Natural killer cell (primary cell): ENCODE measurements at places on chromosomes 3 and 15.

- DNase-seq, result no peak
Measured at GRCh38 chr15:95377258-95377852, 953.1 kb upstream of the NR2F2 start.

GRCh38 chr3:46541835-46542234, 24.3 kb downstream of the LRRC2 start:
- no peak for DNase-seq

GRCh38 chr3:134312873-134313846, 61.1 kb downstream of the AMOTL2 start:
- no peak for DNase-seq

DNA sequence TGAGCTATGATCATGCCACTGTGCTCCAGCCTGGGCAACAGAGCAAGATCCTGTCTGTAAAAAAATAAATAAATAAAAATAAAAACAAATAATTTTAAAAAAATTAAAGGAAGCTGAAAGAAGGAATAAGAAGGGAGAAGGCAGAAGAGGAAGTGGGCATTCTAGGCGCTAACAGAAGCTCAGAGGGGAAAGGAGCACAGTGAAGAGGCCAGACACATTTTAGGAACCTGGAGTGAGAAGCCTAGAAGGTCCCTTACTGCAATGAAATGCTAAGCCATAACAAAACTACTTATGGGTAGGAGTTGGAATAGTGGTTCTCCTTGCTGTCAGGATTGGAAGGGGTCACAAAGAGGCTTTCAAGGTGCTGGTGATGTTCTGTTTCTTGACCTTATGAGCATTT, 64.0 kb downstream of the ITGB5 start:
- no peak for DNase-seq

GRCh38 chr3:138567403-138567802, 26.7 kb downstream of the CEP70 start:
- DNase-seq, result no peak

- no peak for DNase-seq
Measured at GRCh38 chr3:142857056-142857455, 31.8 kb downstream of the PCOLCE2 start.

- DNase-seq, result no peak
Measured at GRCh38 chr3:88912294-88912877, 195.0 kb upstream of the EPHA3 start.

- DNase-seq, result no peak
Measured at GRCh38 chr15:62483814-62484213, 318.7 kb upstream of the C2CD4B start.

GRCh38 chr3:185645596-185646381, 59.7 kb downstream of the SENP2 start:
- DNase-seq, result no peak

DNA sequence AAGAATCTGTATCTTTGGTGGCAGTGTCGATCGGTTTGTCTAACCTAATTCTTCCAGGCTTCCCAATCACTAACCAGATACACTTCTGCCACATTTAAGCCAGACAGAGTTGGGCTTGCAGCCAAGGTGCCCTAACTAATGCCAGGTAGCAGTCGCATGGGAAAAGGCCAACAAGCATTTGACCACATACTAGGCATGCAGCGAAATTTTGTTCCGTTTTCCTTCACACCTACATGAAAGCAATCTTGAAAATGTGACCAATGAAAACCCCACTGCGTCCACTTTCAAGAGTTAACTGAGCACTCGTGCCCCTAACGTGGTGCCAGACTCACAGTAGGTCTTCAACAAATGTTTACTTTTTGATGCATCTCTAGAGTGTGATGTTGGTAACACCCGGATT, 192.2 kb upstream of the TPM1 start:
- no peak for DNase-seq

GRCh38 chr3:22862111-22862510, 341.0 kb upstream of the UBE2E2 start:
- DNase-seq, result no peak

DNA sequence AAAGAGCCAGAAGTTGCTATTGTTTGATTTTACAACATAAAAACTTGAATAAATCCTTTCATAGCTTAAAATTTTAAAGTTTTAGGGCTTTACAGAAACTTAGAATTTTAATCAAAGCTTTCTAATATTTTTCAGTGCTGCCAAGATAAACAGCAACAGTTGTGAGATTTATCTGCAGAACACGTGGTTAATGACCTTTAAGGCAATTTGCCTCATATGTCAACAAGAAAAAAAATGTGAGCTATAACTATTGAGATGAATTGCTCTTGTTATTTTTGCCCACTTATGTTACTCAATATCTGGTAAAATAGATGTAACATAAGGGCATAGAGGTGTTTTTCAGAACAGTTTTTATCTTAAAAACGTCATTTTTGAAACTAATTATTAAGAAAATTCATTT, 96.7 kb upstream of the NECTIN3 start:
- DNase-seq, result no peak

- DNase-seq, result no peak
Measured at GRCh38 chr3:10508619-10509260, 3.4 kb upstream of the ATP2B2 start.

DNA sequence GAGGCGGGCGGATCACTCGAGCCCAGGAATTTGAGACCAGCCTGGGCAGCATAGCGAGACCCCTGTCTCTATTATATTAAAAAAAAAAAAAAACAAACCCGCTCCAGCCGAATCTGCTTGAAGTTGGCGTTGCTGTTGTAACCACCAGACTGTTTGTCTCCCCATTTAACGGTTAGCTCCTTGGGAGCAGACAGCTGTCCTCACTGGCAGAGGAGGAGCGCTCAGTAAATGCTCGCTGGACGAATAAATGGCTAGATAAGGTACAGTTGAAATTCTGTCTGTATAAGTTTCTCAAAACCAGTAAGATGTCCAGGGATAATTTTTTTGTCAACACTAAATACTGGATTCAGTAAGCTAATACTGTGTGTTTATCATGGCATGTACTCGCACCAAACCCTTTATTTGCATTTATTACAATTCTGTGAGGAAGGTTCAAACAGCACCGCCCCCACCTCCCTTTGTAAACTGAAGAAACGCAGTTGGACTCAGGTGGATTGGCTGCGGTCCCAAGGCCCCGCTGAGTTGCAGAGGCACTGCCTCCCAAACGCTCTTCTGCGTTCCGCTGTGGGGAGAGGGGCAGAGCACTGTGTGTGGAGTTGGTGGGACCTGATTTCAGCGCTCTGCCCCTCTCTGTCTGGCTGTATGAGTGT, 1.1 kb downstream of the RCCD1 start:
- DNase-seq, result no peak

- no peak for DNase-seq
Measured at GRCh38 chr3:172319595-172319994, 128.7 kb downstream of the GHSR start.

DNA sequence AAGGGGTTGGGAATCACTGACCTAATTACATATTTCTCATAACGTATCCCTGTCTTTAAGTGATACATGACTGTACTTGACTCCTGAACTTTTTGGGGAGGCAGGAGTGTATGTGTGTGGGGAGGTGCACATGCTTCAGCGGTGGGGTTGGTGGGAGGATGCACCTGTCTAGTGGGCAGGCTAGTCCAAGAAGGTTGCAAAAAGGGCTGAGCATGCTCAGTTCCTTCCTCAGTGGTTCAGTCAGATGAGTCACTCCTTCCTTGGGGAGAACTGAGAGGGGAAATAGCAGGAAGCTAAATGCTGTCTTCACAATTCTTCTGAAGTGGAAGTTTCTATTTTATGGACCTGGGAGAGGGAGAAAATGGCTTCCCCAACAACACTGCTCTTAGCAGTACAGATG, 24.6 kb upstream of the AP4E1 start:
- DNase-seq, result no peak

GRCh38 chr3:42936157-42936981, 30.4 kb downstream of the ZNF662 start:
- DNase-seq, result no peak

DNA sequence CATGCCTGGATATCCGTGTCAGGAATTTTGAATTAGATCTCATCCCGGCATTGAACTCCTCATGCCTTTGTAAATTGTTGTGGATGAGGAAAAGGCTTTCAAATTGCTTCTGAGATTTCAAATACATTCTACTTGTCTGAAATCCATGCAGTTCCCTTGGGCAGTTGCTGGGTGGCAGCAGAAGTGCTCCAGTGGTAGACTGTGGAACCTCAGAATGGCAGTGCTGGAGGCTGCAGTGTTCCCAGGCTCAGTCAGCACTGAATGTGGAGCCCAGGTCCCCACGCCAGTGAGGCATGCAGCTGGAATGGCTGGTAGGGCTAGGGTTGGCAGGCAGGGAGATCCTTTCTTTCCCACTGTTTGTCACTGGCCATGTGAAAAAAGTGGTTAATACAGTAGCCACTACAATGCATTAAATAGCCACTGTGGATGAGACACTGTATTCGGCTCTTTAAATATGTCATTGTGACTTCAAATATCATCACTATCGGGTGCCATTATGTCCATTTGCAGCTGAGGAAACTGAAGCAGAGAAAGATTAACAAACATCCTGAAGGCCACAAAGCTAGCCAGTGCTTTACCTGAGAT, 98.6 kb downstream of the TPRG1 start:
- no peak for DNase-seq

DNA sequence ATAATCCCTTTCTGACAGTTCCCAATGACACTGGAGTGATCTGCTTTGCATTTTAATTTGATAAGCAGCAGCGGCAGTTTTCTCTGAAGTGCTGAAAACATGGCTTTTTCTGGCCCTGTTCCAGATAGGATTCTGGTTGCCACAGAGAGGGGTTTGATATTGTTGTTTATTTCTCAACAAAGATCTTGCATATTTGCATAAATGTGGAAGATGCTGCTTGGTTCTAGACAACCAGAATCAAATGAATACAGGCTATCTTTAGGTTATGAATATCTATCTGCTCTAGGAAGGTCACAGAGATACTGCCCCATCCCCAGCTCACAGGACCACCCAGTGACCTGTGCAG, 137.1 kb downstream of the ZNF609 start:
- DNase-seq, result no peak

GRCh38 chr15:101305820-101306255, 10.8 kb upstream of the SNRPA1 start:
- DNase-seq, result no peak

DNA sequence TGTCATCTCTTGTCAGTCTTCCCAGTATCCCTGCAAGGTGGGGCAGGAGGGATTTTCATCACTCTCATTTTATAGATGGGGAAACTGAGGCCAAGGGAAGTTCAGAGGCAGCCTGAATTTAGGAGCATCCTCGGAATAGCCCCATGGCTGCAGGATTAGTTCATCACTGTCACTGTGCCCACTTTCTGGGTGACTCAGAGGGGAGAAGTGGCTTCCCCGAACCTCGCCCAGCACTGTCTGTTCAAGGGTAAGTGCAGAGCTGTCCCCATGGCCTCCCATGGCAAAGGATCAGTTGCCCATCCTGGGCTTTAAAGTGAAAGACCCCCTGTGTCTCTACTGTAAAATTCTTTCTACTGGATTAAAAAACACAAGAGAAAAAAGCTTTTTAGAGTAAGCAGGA, 60.0 kb upstream of the SEC13 start:
- no peak for DNase-seq

DNA sequence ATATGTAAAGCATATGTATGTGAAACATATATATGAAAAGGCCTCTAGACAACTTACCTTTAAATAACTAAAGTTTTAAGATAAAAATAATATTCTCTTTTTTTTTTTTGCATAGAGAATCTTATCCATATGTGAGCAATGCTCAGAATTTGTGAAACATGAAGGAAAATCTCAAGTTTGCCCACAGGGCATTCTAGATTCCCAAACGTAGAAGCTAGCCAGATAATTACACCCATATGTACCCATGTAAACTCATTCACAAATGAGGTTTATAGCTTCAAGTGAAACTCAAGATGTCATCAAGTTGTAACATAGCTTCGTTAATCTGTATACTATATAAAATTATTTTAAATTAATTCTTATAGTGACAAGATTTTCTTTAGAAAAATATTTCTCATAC, 537.3 kb upstream of the NR2F2 start:
- no peak for DNase-seq

DNA sequence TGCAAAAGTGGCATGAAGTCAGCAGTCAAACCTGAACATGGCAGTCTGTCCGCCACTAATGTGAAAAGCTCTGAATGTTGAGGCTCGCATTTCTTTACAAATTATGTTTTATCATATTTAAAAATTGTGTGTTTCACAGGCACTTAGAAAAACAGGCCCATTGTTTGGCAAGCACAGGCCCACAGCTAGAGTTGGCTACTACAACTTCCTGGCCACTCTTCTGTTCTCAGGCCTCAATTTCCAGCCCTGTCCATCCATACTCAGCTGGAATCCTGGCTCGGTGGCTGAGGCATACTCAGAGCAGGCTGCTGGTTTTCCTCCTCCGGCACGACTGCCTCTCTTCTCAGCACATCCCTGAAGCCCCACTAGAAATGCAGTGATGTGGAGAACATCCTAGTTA, 44.3 kb downstream of the C2CD4B start:
- no peak for DNase-seq

DNA sequence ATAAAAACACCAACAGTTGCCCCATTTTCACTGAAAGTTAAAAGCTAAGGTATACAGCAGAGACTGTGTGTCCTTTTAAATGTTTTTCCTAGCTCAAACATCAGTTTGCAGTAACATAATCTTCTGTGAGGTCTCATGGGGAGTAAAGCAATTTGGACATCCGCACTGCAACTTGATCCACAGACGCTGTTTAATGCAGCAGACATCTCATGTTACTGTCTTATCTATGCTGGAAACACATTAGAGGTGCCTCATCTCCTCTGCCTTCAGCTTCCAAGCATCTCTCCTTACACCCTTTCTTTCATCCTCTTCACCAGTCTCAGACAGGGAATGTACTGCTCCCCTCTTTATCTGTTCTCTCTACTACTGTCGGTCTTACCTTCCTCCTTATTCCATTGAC, 53.7 kb upstream of the ATP11B start:
- DNase-seq, result no peak

DNA sequence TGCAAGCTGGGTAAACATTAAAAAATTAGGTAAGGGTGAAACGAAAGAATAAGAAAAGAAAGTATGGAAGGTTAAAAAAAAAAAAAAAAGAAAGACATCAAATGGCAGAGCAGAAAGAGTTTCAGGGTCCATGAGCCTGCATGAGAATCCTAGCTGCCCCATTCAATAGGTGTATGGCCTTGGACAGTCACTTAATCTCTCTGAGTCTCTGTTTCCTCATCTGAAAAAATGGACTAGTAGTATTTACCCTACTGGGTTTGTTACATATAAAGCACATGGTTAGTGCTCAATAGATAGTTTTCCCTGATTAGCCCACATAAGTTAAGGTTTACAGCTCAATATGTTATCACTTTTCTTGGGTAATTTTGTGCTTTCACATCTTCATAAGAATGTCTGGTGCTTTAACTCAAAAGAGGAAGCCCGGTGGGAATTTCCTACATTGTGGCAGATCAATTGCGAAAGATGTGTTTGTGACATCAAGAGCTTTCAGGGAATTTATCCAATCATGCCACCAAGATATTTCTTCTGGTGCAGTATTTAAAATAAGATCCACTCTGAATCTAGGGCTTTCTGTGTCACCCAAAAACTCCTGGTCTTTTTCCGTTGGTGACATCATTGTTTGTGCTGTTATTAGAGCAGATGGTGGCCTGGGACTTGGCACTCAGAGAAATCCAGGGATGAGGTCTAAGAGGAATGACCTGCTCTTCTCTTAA, 57.2 kb upstream of the UBE2E1 start:
- DNase-seq, result no peak

- no peak for DNase-seq
Measured at GRCh38 chr15:88533376-88533775, 13.1 kb downstream of the DET1 start.

GRCh38 chr3:67083277-67083676, 85.2 kb downstream of the KBTBD8 start:
- DNase-seq, result no peak
